ENCODE measurements at places on chromosomes 16 and 17. TPM values are rescaled to one million over a fixed set of nuclear protein-coding genes. Genes with fewer than 3 reads are reported as not detected.

KRT34 gene
- total RNA-seq, result not detected

SLC35B1 gene
- 59.3 TPM for total RNA-seq

DNA sequence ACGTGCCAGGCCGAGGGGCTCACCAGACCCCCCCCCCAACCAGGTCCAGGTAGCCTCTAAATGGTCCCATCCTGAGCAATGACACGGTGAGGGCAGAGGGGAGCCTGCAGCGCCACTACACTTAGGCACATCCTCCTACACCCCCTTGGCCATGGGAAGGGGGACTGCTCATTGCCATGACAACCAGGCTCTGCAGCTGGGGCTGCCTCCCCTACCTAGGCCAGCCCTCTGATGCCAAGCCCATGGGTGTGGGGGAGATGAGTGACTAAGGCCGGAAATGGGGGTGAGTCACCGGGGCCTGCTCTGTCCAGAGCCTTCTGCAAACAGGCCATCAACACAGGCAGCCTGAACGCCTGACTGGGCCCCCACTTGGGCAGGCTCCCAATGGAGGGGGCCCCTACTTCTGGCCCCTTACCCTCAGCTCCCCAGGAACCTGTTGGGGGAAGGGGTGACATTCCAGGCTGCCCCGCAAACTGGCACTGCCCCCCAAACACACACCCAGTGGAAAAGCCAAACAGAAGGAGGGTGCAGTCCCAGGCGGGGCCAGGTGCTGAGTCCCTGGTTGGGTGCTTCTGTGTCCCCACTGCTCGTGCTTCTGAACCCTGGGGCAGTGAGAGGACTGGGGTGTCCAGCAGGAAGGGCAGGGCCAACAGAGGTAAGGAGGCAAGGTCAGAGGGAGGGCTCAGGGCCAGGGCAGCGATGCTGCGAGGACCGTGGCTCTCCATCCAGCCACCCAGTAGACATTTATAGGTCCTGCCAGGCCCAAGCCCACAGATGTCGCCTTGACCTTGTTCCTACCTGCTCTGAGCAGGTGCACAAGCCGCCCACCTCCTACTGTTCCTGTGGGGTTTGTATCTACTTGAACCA is 8.2 kb downstream of the PLCD3 start:
- peak; percentile 68 for DNase-seq

DNA sequence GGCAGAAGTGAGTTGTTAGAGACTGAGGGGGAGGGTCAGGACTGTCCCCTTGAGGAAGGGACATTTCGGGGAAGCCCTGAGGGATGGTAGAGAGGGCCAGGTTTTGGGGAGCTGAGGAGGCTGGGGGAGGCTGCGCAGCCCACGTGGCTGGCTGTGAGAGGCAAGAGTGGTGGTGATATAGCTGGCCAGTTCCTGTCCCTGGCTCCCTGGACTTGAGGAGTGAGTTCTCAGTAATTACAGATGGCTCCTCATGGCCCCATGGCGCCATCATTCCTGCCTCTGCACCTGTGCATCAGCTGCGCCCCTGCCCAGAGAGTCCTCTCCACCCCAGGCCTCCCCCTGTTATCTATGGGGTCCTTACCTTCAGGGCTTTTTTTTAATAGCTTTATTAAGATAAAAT is 30.3 kb downstream of the MPRIP start:
- peak; percentile 23 for DNase-seq

GRCh38 chr16:80117556-80118130 is 423.1 kb upstream of the DYNLRB2 start:
- no peak for DNase-seq

DNA sequence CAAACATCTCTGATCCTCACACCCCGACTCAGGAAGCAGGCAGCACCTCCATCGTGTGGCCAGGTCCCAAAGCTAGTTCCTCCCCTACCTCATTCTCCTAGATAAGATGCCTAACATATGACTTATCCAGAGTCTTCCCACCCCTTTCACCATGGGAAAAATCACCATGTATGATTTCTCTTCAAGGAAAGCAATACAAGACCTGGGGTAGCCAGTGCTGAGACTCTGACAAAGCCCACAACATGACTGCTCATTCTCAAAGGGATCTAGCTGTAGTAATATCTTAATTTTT is 45.1 kb downstream of the CMTM4 start:
- no peak for DNase-seq

GRCh38 chr16:15770107-15770506 is 86.7 kb downstream of the MYH11 start:
- no peak for DNase-seq

- peak; percentile 30 for DNase-seq
These were observed 114.5 kb upstream of the CHMP6 start for GRCh38 chr17:80876950-80877728.

DNA sequence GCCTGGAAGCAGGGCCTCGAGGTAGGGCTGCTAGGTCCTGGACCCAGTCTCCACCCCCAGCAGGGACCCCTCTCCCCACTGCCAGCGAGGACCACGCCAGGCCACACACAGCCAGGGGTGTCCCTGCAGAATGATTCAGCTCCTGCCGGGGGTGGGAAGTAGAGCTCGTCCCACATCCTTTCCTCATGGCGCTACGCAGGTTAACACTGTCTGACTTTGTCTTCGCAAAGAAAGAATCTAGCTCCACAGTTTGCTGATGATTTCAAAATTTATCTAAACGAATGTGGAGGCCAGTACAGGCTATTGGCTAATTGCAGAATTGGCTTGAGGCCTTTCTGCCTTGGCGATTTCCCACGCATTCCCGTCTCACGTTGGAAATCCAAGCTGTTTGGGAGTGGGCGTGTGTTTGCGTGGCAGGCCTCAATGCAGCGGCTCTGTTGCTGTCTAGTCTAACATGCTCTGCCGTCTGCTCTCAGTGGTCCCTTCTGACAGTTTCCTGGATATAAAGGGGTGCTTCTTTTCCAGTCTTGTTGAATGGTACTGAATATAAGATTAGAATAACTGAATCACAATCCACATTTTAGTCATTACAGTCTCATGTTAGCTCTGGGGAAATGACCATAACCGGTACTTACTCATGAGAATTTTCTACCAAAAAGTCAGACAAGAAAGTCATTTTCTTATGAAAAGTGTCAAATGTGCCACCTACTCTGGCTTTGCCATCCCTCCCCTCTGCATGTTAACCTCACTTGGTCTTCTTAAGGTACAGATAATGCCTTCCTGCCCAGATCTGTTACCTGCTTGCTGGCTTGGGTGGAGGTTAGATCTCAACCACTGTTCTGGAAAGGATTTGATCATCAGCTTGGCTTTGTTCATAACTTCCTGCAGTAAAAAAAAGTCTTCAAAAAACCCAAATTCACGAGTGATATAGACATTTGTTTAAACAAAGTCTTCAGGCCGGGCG is 252.4 kb downstream of the NTN1 start:
- no peak for DNase-seq
